ENCODE measurements at places on chromosomes 13 and 19.

- no peak for DNase-seq
Measured at GRCh38 chr13:50456111-50456510, 387.4 kb downstream of the DLEU7 start.

DNA sequence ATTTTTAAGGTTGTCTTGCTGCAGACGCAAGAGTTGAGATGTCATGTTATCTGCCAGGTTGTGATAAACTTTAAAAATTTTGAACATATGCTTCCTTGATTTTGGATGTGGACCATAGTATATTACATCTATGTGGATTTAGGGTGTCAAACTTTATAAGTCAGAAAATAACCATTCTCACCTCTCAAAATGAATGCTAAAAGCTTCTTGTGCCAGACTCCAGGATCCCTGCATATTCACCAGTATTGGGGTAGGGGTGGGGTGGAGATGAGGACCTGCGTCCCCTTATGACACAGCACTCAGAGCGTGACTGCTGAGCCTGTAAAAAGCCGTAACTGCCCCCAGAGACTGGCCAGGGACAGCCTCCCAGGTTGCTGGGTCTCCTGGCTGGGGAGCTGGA, 524.4 kb downstream of the LMO7 start:
- DNase-seq: no peak

GRCh38 chr19:33405254-33405552, 31.7 kb downstream of the CEBPG start:
- DNase-seq: no peak

DNA sequence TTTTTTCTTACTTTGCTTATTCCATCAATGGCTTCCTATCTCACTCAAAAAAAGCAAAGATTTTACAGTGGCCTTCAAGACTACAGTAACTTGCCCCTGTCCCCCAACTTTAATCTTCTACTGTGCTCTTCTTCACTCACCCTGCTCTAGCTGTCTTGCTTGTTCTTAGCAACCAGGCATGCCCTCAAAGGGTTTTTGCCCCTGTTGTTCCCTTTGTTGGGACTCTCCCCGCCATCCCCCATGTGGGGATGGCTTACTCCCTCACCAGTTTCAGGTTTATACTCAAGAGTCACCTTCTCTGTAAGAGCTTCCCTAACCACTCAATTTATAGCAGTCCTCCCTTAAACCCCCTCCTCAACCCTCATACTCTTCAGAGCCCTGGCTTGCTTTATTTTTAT, 5.4 kb downstream of the MTMR6 start:
- DNase-seq: no peak

- DNase-seq: no peak
Measured at GRCh38 chr19:49056101-49056901, 1.2 kb downstream of the CGB7 start.

DNA sequence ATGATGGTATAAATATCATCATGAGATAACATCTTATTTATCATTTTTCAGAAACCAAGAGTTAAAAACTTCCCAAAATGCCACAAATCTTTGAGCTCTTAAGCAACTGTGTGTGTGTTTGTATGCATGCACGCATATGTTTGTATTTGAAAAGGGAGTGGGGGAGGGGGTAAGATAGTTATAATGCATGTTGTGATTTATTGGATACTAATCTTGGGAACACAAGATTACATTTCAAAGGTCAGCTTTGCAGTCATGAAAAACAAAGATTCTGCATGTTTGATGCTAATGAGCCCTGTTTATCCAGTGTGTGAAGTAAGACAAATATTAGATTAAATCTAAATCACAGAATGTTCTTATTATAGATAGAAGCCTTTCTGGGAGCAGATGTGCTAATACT, 355.9 kb downstream of the DCT start:
- no peak for DNase-seq

DNA sequence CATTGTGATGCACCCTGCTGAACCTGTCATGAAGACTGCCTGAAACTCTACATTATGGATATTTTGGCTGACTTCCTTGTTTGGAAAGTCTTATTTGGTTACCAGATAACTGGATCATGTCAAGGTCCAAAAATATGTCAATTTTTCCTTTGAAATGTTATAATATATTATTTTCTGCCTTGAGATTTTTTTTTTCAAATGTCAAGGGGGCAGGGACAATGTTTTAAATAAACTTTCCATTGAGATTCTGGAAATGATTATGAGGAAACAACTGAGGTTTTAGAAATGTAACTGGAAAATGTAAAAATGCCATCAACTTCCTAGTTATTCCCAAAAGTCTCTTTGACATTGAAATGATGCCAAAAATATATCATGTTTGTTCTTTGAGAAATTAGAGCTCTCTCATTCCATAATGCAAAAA, 117.0 kb downstream of the RFC3 start:
- no peak for DNase-seq

- no peak for DNase-seq
Measured at GRCh38 chr13:22061371-22061805, 390.5 kb downstream of the FGF9 start.

DNA sequence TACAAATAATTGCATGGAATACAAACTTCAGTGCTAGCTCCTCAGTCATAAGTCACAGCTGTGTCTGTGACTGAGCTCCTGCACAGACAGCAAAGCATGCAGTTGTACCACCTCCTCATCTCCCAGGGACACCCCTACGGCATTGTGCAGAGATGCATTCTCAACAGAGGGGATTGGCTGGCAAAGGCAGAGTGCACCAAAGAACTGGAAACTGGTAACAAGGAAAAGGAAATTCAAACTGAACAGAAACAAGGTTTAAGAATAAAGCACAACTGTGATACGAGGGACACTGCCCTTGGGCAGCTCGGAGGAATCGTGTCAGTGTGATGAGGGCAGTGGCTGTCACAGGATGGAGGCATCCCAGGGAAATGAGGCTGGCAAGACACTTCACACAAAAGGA, 126.1 kb upstream of the SOX1 start:
- DNase-seq: no peak

- DNase-seq: no peak
Measured at GRCh38 chr19:33192010-33192409, 2.1 kb upstream of the LRP3 start.

- no peak for DNase-seq
Measured at GRCh38 chr13:113390874-113391497, 27.1 kb upstream of the GRTP1 start.

GRCh38 chr19:46133101-46133627, 8.7 kb upstream of the IGFL3 start:
- no peak for DNase-seq

- DNase-seq: no peak
Measured at GRCh38 chr19:13843104-13843921, 33.6 kb upstream of the NANOS3 start.

GRCh38 chr13:106151056-106151699, 384.3 kb downstream of the EFNB2 start:
- DNase-seq: no peak

DNA sequence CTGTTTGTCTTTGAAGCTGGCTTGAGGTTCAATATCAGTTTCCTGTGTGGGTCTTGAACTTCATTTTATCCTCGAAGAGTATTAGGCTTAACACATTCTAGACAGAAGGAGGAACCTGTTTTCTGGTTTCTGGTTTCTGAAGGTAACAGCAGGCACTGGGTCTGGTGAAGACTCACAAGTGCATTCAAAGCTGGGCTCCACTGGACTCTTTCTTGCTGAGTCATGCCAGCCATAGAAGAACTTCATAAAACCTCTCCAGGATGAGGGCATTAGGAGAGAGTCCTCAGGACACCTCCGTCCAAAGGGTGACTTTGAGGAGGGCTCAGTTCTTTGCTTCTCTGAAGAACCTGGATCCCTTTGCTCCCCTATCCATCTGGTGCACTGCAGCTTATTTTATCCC, 668.6 kb upstream of the SLC10A2 start:
- DNase-seq: no peak

- no peak for DNase-seq
Measured at GRCh38 chr13:23506807-23507291, 63.4 kb upstream of the TNFRSF19 start.

- no peak for DNase-seq
Measured at GRCh38 chr13:110562036-110562597, 595 bp upstream of the RAB20 start.

GRCh38 chr19:14871619-14872230, 14.2 kb downstream of the OR7A17 start:
- DNase-seq: no peak

DNA sequence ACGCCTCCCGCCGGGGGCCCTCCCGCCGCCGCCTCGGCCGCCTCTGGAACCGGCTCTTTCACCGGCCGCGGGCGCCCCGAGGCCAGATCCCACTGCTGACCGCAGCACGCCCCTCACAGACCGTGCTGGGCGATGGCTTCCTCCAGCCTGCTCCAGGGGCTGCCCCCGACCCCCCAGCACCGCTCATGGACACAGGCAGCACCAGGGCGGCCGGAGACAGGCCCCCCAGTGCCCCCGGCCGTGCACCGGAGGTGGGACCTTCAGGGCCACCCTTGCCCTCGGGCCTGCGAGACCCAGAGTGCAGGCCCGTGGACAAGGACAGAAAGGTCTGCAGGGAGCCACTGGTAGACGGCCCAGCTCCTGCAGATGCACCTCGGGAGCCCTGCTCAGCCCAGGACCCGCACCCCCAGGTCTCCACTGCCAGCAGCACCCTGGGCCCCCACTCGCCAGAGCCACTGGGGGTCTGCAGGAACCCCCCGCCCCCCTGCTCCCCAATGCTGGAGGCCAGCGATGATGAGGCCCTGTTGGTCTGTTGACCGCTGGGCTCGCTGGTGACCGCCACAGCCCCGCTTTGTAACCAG, 13.0 kb downstream of the LRP3 start:
- DNase-seq: no peak

DNA sequence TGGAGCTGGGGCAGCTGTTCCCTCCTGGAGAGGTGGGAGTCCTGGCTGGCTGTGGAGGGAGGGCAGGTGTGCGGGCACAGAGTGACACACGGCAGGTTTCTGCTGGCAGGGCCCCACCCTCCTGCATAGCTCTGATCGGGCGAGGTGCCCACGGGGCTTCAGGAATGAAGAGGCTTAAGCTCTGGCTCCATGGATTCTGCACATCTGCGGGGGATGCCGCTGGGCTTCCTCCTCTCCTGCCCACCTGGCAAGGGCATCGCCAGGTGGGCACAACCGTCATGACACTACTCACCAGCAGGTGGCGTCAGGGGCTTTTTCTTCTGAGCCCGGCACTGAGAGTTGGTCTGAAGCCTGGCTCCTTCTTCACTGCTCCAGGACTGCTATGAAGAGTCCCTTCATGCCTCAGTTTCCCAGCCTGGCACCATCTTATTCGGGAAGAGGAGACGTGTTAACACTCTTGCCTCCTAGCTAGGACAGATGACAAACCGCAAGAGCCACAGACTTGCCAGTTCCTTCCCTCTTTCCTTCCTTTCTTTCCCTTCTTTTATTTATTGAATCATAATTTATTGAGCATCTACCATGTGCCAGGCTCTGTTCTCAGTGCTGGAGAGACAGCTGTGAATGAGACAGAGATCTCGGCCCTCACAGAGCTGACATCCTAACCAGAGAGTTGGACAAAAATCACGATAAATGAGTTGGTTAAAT, 15.2 kb upstream of the PAK4 start:
- DNase-seq: no peak

- no peak for DNase-seq
Measured at GRCh38 chr19:940591-941291, 14.9 kb downstream of the ARID3A start.

DNA sequence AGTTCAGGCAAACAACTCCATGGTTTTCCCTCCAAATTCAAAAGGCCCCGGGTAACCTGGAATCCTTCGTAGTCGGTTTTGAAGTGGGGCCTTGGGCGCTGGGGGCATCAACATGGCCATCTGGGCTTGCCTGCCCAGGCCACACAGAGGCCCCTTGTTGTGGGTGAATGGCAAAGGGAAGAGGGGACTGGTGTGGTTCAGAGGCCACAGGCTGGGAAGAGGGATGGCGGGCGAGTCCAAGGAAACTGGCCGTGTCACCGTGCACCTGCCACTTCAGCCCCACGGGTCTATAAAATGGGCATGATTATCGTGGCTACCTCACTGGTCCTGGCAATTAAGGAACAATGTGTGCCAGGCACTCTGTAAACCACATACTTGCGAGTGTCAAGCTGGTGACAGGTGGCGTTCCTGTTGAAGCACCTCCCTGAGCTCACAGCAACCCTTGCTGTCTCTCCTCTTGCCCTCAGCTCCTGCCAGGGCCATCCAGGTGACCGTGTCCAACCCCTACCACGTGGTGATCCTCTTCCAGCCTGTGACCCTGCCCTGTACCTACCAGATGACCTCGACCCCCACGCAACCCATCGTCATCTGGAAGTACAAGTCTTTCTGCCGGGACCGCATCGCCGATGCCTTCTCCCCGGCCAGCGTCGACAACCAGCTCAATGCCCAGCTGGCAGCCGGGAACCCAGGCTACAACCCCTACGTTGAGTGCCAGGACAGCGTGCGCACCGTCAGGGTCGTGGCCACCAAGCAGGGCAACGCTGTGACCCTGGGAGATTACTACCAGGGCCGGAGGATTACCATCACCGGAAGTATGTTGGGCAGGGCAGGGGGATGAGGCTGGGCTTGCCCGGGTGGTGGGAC, 1.3 kb downstream of the LSR start:
- no peak for DNase-seq

GRCh38 chr19:45256836-45257235, 5.8 kb downstream of the MARK4 start:
- no peak for DNase-seq

DNA sequence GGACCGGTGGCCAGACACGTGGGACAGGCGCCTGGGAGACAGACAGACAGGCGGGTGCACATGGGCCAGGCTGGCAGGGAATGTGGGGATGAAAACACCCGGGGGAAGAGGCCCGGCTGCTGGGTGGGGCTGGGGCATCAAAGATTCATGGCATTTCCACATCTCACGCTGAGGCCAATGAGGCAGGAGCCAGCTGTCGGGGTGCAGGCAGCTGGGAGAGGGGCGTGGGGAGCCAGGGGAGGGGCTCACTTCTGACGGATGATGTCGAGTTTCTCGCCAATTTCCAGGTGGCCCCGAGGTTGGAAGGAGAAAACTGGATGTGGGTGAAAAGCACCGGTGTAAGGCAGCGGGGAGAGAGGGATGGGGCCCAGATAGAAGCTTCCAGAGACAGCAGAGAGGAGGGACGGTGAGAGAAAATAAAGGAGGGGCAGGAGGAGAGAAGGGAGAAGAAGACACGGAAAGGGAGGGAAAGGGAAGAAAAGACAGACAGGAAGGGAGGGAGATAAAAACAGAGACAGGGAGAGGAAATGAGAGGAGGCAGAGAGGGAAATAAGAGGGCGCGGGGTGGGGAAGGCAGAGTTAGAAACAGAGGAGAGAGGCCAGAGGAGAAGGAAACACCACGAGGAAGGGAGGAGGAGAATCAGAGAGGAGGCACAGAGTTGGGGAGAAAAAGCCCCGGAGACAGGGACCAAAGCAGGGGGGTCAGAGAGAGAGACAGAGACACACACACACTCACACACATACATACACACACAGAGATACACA, 8.0 kb upstream of the CCER2 start:
- no peak for DNase-seq
